Urothelium cell line (cell line): ENCODE measurements at places on chromosomes 7 and 10.

- no peak for DNase-seq
Observed at GRCh38 chr10:43044961-43045621, 31.8 kb upstream of the RET start.

- DNase-seq, result peak; percentile 58
Observed at GRCh38 chr10:63166742-63167258, 33.7 kb downstream of the NRBF2 start.

DNA sequence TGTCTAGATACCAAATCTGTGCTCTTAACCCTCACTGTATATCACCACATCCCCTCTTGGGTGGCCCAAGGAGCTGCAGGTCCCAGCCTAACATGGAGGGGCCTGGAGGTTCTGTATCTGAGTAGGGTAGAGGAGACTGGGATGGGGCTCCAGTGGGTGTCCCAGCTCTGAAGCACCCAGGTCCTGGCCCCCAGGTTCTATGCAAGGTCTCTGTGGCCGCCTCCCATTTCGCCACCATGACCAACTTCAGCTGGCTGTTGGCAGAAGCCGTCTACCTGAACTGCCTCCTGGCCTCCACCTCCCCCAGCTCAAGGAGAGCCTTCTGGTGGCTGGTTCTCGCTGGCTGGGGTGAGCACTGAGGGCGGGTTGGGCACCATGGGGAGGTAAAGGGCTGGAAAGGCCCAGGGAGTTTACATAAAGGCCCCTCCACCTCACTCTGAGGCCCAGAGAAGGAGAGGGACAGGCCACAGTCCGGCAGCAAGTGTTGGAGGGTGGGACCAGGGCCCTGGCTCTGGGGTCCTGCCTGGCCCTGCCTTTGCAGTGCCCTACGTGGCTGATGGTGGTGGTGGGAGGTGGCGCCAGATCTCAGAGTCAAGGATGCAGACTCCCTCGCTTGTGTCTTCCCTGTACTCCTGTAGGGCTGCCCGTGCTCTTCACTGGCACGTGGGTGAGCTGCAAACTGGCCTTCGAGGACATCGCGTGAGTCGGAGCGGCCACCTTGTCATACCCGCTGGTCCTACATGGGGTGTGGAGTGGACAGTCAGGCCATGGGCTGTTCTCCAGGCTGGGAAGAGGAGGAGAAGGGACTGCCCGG, 10.2 kb downstream of the GHRHR start:
- DNase-seq, result no peak

DNA sequence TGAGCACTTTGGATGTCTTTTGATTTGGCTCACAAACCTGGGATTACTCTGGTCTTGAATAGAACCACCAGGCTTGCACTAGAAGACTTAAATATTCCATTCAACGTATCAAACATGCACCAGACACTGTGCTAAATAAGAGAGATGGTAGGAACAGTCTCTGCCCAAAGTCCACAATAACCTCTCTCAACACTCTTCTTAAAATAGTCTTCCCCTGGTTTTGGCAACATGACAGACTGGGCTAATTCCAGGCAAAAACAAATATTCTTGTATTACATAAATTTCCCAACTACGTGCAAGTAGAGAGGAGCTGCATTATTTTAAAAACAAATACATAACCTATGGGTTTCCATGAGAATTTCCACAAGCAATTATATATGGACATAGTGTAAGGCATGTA, 64.8 kb upstream of the PAPSS2 start:
- no peak for DNase-seq

DNA sequence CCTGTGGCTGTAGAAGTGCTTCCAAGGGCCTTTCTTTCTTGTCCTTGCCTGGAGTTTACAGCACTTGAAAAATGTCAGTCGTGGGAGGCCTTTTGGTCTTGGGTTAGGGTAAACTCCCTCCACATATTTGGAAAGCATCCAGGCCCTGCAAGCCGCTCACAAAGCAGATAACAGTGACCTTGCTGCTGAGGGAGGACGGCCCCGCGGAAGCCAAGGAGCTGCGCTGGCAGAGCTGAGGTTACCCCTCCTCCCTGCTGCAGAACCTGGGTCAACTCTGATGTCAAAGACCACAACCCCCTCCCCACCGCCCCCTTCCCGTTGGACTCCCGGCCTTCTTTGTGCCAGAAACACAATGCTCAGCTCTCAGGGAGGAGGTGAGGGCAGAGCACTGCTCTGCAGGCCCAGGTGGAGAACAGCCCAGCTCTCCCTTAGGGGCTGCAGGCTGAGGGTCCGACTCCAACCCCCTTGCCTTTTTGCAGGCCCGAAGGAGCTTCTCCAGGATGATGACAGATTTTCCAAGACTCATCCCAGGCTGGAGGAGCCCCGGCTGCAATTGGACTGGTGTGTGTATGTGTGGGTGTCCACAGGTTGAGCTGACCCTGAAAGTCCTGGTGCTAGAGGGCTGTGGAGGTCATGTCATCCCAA, 957.6 kb upstream of the ZNF722 start:
- peak; percentile 39 for DNase-seq

GRCh38 chr7:157614457-157615020, 277.7 kb downstream of the DNAJB6 start:
- no peak for DNase-seq

DNA sequence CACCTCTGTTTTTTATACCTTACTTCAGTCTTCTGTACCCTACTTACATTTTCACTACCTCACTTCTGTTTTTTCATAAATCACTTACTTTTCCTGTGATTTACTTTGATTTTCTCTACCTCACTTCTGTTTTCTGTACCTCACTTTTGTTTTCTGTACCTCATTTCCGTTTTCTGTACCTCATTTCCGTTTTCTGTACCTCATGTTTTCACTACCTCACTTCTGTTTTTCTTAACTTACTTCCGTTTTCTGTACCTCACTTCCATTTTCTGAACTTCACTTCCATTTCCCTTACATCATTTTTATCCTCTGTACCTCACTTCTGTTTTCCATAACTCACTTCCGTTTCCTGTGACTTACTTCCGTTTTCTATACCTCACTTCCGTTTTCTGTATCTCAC, 492.0 kb upstream of the AKR1E2 start:
- DNase-seq, result no peak

GRCh38 chr10:130226012-130226411, 89.8 kb downstream of the GLRX3 start:
- DNase-seq, result no peak

DNA sequence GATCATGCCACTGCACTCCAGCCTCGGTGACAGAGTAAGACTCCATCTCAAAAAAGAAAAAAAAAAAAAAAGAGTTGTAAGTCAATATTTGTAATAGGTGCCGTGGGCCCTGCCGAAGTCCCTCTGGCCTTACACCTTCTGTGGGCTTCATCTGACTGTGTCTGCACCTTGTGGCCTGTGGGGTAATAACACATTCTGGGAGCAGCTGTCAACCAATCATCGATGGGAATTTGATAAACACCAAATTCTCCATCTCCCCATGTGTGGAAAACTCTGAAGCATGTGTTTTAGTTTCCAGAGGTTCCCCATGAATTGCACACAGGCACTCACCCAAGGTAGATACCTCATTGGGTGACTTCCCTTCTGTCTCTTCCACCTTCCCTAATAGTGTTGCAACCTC, 10.8 kb downstream of the ZNF394 start:
- no peak for DNase-seq

GRCh38 chr7:27133409-27134231, 3.1 kb upstream of the HOXA4 start:
- no peak for DNase-seq

DNA sequence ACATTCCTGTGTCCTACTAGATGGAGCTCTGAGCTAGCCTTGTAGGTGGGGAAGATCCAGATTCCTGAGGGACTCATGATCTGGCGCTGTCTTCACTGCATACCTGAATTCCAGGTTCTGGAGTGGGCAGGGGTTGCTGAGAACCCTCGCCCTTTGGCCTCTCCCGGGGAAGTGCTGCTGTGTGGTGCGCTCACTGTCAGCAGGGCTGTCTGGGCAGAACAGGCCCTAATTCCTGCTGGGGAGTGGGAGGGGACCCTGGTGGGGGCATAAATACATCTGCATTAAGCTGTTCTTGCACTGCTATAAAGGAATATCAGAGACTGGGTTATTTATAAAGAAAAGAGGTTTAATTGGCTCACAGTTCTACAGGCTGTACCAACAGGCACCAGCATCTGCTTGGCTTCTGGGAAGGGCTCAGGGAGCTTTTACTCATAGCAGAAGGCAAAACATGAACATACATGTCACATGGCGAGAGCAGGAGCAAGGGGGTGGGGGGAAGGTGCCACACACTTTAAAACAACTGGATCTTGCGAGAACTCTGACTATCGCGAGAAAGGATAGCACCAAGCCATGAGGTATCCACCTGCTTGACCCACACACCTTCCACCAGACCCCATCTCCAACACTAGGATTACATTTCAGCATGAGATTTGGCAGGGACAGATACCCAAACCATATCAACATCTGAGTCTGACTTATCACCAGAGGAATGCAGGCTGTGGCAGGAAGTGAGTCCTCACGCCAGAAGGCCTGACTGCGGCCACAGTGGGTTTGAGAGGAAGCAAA, 115.0 kb downstream of the ADCY1 start:
- peak; percentile 81 for DNase-seq

DNA sequence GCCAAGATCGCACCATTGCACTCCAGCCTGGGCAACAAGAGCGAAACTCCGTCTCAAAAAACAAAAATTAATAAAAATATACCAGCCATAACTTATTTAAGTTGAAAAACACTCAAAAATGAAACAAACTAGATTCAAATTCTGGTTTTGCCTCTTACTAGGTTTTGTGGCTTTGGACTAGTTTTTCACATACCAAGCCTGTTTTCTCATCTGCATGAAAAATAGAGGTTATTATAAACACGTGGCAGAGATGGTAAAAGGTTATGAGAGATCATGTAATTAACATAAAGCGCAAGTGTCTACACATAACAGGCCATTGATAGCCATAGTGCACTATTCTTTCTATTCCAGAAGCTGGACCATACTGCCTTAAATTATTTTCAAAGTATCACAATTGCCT, 35.5 kb upstream of the CABCOCO1 start:
- DNase-seq, result no peak

DNA sequence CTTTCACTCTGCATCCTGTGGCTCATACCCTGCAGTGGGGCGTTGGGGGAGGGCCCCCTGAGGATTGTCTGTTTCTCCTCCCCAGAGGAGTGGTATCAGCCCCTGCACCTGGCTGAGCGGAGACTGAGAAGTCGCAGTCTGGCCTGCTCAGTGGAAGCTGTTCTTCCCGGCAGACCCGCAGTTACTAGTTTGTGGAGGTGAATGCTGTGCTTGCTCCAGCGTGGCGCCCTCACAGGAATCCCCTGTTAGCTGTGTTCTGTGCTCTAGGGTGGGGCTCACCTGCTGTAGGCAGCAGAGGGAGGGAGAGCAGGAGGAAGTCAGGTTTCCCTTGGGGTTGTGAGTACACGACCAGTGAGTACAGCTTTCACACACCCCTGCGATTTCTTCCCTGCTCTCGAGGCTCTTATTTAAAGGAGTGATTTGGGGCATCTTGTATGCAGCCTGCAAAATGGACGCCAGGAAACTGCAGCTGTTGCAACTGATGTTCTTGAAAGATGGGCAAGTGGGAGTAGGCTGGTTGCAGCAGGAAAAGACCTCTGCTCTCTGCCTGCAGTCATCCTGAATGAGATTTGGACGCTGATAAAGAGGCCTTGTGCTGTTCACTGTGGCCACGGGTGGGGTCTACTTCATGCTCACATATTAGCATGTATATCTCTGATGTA, 66.4 kb downstream of the HK1 start:
- no peak for DNase-seq

- no peak for DNase-seq
Observed at GRCh38 chr7:136925556-136925955, 57.1 kb downstream of the CHRM2 start.

- peak; percentile 85 for DNase-seq
Observed at GRCh38 chr10:101067356-101068083, 5.7 kb downstream of the KAZALD1 start.

GRCh38 chr10:28796606-28797512, 119.5 kb downstream of the BAMBI start:
- DNase-seq, result peak; percentile 60

DNA sequence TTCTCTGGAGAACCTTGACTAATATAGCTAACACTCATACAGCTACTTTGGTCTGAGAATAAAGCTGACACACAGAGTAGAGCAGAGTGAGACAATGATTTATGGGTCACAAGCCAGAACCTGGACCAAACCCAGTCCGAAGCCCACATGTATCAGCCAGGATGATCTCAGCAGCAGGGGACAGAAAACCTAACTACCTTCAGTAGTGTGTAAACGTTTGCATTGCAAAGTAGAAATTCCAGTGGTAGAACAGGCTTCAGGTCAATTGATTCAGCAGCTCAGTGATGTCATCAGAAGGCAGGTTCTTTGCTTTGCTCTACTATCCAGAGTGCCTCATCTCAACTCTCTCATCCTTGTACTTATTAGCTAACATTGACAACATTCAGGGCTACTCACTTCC, 62.5 kb upstream of the PALS2 start:
- no peak for DNase-seq

DNA sequence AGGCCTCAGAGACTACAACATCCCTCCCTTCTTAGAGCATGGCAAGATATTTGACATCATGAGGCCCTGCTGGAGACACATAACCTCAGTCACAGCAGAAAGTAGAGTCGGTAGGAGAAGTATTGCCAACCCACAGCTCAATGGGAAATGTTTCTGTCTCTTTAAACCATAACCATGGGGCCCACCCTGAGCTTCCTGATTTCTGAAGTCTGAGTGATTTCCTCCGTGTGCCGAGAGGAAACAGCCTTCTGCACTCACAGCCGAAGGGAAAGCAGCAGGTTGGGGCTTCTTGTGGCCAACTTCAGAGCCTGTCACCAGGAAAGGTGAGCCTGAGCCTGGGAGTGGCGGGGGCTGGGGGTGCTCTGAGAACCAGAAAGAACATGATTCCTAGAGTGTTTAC, at the start of gene GIMAP1:
Gene GIMAP1, plus strand, starts transcription at position 246 of the 400 bp plus-strand sequence. CDS start 2,435 bp downstream, outside the sequence.
- no peak for DNase-seq

DNA sequence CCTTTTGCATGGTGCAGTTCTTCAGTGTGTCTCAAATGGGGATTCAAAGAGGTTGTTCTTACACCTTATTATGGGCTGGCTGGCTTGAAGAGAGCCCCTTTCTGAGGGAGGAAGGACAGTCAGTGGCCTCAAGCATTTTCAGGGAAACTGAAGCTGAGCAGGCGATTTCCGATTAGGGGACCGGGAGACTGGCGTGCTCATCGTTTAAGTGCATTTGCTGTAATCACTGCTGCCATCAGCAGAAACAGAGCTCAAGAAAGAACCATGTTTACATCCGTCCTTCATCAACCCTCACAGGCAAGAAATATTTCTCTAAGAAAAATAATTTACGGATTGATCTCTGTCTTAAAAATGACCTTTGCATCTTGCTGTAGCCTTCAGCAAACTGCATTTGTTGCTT, 32.2 kb downstream of the DNAJB6 start:
- no peak for DNase-seq

- no peak for DNase-seq
Observed at GRCh38 chr7:150307904-150308303, 15.3 kb upstream of the LRRC61 start.

DNA sequence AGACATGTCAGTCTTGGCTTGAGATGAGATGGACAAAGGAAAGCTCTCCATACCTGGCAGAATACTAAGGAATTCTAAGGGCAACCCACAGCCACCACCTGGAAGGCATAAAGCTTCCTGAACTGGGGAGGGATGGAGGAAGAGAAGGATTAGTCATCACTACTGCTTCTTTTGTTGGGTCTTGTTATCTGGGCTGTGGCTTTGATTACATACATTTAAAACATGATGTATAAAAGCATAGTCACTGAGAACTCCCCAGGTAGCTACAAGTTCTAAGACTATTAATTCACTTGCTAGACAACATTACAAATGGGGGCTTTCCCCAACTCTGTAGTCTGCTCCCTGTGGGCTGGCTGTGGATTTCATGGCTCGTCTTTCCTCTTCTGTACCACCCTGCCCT, 58.2 kb downstream of the RBM33 start:
- DNase-seq, result no peak

- peak; percentile 58 for DNase-seq
Observed at GRCh38 chr10:80454513-80455460, 677 bp downstream of the TSPAN14 start.
